ENCODE measurements at places on chromosomes 7 and 10. TPM values are rescaled to one million over a fixed set of nuclear protein-coding genes. Genes with fewer than 3 reads are reported as not detected.

PNLIPRP1 gene
- polyA plus RNA-seq, result not detected

UBE3C gene
- polyA plus RNA-seq, result 34.3 TPM

NKX6-2 gene
- 2.6 TPM for polyA plus RNA-seq

ITPRID1 gene
- polyA plus RNA-seq, result 0.52 TPM

COL17A1 gene
- 0.23 TPM for polyA plus RNA-seq

NRP1 gene
- polyA plus RNA-seq, result 91.0 TPM

GBX1 gene
- 3.1 TPM for polyA plus RNA-seq

TWIST1 gene
- polyA plus RNA-seq, result 4.8 TPM

GRCh38 chr7:109763611-109764010, 1193.9 kb downstream of the DNAJB9 start:
- no peak for DNase-seq

GRCh38 chr10:73646598-73647041, 5.3 kb upstream of the MYOZ1 start:
- no peak for DNase-seq

DNA sequence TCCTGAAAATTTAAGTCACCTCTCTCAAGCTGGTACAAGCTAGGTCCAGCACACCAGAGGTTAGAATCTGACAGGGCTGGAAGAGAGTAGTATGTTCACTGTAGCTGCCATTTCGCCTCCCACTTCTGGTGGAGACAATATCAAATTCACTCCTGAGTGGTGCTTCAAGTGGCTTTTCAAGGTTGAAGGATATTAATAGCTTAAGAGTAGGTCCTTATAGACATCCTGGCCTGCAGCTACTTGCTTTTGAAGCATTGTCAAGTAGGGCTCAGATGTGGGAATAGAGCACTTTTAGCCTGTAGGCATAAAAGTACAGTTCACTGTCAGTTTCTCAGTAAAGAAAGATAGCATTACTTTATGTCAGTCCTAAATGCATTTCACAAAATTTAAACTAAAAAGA, 270.5 kb upstream of the PLPP4 start:
- DNase-seq, result no peak

DNA sequence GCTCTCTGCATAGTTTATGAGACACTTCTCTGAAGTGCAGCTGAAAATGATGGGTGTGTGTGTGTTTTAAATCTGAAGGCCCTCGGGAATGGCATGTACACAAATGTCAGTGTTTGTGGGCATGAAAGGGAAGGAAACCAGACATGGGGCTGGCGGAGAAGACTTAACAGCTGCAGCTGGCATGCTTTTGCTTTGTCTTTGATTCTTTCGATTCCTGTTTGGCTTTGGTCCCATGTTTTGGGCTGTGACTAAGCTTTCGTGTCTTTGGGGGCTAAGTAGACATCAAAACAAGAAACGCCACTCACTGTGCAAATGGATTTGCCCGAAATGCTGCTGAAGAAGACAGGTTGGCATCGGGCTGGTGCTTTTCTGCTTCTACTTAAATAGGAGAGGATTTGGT, 179.3 kb downstream of the PFKFB3 start:
- peak; percentile 22 for DNase-seq

- no peak for DNase-seq
These were observed 129.7 kb downstream of the EPC1 start for GRCh38 chr10:32217216-32217615.

DNA sequence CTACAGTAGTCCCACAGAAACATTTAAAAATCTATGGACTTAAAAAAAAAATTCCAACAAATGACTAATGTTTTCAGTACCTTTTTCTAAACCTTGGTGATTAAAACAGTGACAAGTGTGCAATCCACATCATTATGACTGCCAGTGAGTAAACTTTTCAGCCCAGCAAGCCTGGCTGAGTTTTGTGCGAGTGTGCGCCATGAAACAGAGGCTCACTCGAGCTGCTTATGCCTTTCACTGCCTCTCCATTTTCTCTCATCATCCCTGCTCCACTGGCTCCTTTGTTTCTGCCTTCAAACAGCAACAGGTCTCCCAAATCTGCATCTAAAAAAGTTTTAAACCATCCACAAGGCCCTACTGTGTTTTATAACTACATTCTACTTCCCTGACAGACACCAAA, 105.8 kb downstream of the USP6NL start:
- no peak for DNase-seq

GRCh38 chr10:102620591-102621442, 23.5 kb upstream of the TRIM8 start:
- DNase-seq, result no peak

- DNase-seq, result no peak
These were observed 106.5 kb upstream of the FZD1 start for GRCh38 chr7:91157579-91158320.

DNA sequence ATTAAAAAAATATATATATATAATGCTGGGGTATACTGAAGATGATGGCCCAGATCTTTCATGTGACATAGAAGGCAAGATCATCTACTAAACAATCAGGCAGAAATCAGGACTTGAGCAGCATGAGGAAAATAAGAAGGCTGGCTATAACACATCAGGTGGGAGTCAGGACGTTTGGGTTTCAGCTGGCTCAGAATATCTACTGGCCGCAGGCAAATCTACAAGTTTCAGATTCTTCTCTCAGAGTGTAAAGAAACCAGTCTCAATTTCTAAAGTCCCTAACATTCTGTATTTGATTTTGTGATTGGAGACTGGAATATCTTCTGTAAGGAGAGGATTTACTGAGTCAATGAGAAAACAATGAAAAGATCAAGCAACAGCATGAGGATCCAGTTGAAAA, 37.7 kb upstream of the FAM3C start:
- no peak for DNase-seq

DNA sequence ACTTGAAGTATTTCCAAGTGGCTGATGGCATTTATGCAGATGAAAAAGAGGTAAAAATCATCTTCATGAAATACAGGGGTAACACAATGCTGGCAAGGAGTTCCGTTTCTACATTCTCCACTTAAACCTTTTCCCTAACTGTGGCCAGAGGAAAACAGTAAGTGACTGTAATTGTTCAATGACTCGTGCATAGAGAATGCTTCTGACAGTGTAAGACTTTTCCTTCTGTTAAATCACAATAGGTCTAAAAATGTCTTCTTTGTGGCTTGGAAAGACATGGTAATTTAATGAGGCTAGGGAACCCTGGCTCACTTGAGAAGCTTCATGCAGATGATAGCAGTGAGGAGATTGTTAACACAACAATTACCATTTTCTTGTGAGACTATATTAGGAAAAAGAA, 50.3 kb upstream of the RSU1 start:
- DNase-seq, result no peak

GRCh38 chr10:103433858-103434257, 18.3 kb downstream of the CALHM2 start:
- no peak for DNase-seq

DNA sequence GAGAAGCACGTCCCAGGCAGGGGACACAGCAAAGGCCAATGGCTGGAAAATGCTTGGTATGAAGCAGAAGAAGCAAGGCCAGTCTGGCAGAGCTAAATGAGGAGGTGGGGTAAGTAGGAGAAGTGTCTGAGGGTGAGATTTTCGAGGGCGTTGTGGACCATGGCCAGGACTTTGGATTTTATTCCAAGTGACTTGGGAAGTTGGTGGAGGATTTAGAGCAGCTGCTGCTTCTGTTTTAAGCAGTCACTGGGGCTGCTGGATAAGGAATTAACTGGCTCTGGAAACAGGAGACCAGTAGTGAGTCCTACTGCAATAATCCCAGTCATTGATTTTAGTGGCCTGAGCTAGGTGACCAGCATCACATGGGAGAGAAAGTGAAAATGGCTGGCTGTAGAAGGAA, 67.6 kb upstream of the GSDME start:
- no peak for DNase-seq

DNA sequence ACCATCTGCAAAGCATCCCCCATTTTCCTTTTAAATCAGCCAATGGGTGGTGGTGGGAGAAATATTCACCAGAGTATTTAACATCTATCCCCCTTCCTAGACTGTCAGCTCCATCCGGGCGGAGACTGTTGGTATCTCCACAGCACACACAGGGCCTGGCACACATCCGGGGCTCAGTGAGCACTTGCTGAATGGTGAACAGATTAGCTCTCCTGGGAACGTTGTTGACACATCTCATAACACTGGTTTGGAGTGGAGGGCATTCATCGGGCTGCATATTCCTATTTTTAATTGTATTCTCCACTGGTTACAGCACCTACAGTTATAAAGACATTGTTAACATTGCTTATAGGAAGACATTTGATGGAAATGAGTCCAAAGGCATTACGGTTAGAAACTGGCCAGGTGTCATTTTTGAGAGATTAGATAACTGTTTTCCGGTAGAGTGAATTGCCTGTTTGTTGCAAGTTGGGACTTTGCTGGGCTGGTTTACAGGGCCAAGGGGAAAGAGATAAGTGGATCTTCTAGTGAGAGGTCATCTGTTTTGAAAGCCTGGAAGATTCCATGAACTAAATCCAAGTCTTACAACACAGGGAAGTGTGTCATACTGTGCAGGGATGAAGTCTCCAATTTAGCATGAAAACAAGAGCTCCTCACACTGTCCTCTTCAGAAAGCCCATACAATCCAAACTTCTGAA, 101.8 kb downstream of the EGFR start:
- no peak for DNase-seq

DNA sequence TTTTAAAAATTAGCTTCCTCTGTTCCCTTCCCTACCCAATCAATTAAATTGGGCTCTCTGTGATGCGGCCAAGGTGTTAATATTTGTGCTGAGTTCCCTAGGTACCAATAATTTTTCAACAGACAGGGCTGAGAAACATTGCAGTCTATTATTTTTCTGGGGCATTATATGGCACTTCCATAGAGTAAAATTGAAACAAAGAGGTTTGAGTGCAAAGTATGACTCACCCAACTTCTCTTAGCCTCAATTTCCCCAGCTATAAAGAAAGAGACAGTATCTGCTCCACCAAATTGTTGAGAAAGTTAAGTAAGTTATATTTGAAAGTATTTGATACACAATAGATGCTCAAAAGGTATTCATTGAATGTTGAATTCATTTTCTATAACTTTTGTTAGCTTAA, 74.9 kb downstream of the TES start:
- DNase-seq, result no peak

DNA sequence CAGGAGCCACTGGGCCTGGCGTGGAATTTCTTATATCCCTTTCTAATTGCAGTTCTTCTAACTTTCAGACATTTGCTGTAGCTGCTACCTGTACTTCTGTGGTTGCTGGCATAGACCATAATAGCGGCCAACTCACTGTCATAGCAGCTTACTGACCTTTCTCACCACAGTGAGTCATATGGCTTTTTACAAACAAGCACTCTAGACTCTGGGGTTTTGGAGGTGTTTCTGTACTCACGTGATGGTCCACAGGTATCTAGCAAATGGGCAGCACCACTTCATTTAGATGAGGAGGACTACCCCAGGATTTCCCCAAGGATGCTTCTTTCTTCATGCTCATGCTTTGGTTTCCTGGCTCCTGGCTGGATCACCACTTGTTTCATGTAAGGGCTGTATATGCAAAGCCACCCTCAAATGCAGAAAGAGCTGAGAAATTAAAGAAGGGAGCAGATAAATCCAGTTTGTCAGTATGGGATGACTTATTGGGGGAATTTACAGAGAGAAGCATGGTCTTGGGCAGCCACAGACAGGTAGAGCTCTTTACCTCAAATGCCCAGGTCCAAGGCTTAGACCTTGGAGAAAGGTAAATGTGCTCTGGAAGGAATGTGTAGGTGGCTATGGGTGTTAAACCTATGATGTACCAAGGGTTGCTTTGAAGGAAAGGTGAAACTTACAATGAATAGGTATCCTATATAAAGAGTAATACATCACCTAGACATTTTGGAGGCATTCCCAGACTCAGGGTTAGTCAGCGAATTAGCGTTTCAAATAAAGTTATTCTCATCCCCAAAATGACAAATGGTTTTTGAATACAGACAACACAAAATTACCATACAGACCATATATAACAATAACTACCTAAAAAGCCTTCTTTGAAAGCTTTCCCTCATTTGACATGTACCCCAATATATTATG, 15.9 kb upstream of the SLC25A16 start:
- DNase-seq, result no peak

DNA sequence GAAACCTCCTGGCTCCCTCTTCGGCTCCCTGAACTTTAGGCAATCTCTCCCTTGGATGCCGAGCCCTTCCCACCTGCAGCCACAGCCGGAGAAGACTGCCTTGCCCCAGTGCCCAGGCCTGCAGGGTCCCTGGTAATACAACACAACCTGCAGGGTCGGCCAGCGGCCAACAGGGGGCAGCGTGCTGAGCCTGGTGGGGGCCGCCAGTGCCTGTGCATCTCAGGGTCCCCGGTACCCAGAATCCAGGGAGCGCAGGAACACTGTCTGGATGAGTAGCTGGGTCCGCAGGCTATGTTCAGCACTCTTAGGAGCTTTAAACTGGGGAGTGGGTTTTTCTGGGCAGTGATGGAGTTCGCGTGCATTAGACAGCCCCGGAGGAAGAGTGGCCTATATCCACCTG, 17.5 kb upstream of the C10orf71 start:
- no peak for DNase-seq

DNA sequence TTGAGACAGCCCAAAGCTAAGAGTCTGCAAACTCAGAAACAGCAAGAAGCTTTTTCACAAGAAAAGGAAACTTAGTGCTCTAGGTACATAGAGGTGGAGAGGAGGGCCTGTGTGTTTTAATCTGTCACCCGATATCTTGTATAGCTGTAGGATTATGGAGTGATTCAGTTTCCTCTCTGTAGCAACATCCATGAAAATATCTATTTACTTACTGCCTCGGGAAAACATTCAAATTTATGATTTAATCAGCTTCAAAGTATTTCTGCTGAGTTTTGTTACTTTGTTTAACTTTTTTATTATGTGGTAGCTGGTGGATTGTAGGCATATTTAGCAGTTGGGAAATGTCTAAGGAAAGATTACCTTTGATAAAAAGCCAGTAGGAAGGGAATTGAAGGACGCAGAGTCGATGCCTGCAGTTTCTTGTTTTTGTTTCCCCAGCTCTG, 292.0 kb downstream of the CCDC3 start:
- no peak for DNase-seq

DNA sequence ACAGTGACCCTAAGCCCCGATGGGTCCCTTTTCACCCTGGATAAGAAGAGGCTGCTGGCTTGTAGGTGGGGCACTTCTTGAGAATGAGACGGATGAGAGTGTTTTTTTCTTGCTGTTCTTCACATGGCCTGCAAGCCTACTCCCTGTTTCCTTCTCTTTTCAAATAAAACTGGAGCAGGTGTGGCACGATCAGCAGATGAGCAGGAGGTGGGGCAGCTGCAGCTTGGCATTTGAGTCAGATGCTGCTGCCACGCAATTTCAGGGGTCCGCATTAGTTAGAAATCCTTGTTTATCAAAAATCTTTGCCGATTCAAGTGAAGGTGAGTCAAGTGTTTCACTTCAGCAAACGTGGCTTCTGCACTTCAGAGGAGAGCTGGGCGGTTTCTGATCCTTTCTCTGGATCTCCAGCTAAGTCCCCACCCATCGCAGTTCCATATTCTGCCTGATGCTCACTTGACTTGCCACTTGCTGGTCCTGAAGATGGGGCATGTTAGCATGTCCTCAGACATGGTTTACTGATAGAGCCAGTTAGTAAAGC, 20.8 kb downstream of the WDFY4 start:
- no peak for DNase-seq

DNA sequence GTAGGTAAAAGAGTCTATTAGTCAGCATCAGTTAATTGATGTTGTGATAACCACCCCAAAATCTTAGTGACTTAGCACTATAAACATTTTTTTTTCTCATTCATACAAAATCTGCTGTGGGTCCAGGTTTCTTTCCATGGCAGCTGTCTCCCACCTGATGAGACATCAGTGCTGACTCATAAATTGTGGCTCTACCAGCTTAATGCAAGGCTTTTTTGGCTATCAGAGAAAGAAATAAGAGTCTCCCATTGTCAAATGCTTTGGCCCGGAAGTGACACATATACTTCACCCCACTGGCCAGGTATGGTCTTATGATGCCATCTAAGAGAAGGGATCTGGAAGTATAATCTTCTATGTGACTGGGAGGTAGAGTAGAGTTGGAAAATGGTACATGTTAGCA, 14.5 kb downstream of the DNAJB9 start:
- no peak for DNase-seq

All from forelimb muscle (tissue), 1 donor.